ENCODE measurements at places on chromosomes 3 and 15. TPM values are rescaled to one million over a fixed set of nuclear protein-coding genes. Genes with fewer than 3 reads are reported as not detected.
A peak's percentile ranks its signal among the peaks of the same experiment; 100 is the strongest.

- no peaks in the 10 kb centered on the region for H3K36me3 ChIP-seq
- H3K4me3 ChIP-seq: no peak overlapping the region
- H3K4me1 ChIP-seq: no peaks in the 10 kb centered on the region
- no peak for DNase-seq
- no peak overlapping the region for H3K27ac ChIP-seq
Observed at GRCh38 chr3:118817748-118818165, 216.9 kb downstream of the IGSF11 start.

CTDSPL2 gene
- 27.5 TPM for total RNA-seq

- no peaks in the 10 kb centered on the region for H3K36me3 ChIP-seq
- H3K4me1 ChIP-seq: peaks cover 58% of the 10 kb centered on the region
- H3K27me3 ChIP-seq: no peaks in the 10 kb centered on the region
- DNase-seq: no peak
- peak overlapping the region; percentile 90 for H3K27ac ChIP-seq
Observed at GRCh38 chr15:89088605-89089315, 504 bp downstream of the ABHD2 start.

- H3K4me1 ChIP-seq: no peaks in the 10 kb centered on the region
- no peak overlapping the region for H3K4me3 ChIP-seq
- H3K27me3 ChIP-seq: no peaks in the 10 kb centered on the region
- no peak overlapping the region for H3K27ac ChIP-seq
Observed at GRCh38 chr3:123552095-123552714, 32.6 kb downstream of the HACD2 start.

APOD gene
- total RNA-seq: 25.5 TPM

SCG5 gene
- total RNA-seq: 0.73 TPM

LEKR1 gene
- 1.6 TPM for total RNA-seq

GRCh38 chr3:175329373-175329772 lies 470.2 kb downstream of the NAALADL2 start:
- H3K27ac ChIP-seq: no peak overlapping the region
- H3K4me3 ChIP-seq: no peak overlapping the region
- DNase-seq: no peak
- H3K27me3 ChIP-seq: no peaks in the 10 kb centered on the region

DNA sequence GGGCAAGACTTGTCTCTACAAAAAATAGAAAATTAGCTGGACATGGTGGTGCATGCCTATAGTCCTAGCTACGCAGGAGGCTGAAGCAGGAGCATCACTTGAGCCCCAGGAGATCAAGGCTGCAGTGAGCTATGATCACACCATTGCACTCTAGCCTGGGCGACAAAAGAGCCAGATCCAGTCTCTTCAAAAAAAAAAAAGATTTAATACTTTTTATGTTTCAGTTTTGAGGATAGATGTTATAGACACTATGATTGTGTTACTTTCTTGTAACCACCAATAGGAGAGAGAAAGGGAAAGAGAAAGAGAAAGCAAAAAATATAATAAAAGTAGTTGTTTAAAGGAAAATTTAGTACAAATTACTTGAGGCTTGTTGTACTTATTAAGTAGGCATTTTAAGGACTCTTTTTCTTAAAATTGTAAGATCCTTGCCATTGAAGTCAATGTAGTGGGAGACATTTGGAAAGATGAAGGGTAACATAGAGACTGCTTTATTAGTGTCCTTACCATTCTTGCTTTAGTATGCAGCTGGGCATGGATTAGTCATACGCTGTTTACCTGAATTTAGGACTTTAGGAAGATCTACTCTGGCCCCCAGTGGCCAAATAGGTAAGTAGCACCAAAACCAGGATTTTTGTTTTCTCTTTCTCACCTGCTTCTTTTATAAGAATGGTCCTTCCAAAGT lies 35.1 kb upstream of the ZDHHC23 start:
- no peak overlapping the region for H3K27ac ChIP-seq
- H3K36me3 ChIP-seq: no peaks in the 10 kb centered on the region
- H3K4me3 ChIP-seq: no peak overlapping the region
- H3K4me1 ChIP-seq: no peaks in the 10 kb centered on the region

SLC9A9 gene
- total RNA-seq: 17.9 TPM

DNA sequence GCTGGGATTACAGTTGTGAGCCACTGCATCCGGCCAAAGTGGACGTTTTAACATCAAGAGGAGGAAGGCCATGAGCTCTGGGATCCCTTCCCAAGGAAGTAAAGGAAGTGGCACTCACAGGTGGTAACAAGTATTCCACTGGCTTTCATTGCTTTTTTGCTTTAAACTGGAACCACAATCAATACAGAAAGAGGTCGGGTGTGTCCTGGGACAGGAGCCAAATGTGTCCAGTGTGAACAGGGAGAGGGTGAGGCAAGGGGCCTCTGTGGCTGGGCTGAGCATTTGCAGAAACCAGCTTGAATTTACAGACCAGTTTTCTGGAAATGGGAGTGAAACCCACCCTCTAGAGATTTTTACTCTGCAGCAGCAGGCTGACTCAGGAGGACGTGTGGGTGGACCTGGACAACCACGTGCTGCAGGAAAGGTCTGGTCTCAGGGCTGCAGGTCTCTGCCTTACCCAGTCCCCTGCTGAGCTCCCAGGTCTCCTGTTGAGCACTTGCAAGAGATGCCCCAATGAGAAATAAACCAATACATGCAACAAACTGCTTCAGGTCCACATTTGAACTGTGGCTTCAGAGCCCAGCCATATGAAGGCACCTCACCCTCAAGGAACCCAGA lies 42.8 kb upstream of the TMEM115 start:
- H3K4me1 ChIP-seq: no peaks in the 10 kb centered on the region
- no peak overlapping the region for H3K4me3 ChIP-seq
- DNase-seq: no peak
- no peak overlapping the region for H3K27ac ChIP-seq
- H3K36me3 ChIP-seq: no peaks in the 10 kb centered on the region

- no peak for DNase-seq
- peaks cover 35% of the 10 kb centered on the region for H3K4me1 ChIP-seq
- peaks cover 37% of the 10 kb centered on the region for H3K27me3 ChIP-seq
- peak overlapping the region; percentile 56 for H3K27ac ChIP-seq
Observed at GRCh38 chr3:184567946-184568559, 6.5 kb downstream of the EPHB3 start.

MNS1 gene
- 3.9 TPM for total RNA-seq

DNA sequence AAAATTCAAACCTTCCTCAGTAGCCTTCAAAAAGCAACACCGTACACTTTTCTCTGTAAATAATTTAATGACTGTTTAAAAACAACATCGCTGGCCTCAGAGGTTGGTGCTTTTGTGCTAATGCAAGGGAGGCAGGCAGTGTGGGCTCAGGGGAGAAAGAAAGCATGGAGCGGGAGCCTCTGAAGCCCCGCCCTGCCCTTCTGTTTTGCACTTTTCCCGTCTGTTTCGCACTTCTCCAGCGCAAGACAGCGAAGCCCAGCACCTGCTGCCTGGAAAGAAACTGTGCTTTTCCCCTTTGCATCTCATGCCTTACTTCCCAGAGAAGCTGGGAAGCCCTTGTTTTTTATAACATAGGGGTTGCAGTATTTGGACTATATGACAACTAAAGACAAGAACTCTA lies 23.1 kb downstream of the TRPM1 start:
- no peak overlapping the region for H3K4me3 ChIP-seq
- H3K4me1 ChIP-seq: peaks cover 15% of the 10 kb centered on the region

DNA sequence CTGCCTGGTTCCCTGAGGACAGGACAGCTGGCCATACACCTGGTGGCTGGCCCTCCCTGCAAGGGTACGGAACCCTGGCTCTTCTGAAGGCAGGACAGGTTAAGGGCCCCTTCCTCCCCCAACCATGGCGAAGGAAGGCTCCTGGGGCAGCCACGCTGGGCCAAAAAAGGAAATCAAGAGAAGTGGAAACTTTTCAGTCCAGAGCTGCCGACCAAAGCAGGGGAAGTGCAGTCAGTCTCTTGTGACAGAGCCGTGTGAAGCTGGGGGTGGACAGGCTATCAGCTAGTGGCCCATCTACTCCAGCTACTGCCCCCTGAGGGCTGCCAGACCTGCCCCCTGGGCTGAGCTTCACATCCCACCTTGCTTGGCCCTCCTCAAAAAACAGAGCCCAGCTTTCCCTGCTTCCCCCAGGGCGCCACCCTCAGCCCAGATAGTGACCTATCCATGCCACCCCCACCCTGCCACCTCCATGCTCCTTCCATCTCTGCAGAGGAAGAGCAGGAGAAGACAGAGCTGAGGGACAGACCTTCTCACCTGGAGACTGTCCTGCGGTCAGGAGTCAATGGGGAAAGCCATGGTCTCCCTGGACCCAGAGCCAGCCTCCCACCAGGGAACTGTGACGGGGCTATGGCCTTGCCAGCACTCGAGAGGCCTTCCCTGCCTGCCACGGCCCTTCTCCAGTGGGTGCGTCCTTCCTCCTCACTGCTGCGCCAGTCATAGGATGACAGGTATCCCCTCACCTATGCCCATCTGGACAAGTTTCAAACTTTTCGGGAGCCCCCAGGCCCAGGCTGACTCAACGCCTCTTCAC lies 4.6 kb downstream of the SEMA7A start:
- DNase-seq: peak; percentile 45
- no peak overlapping the region for H3K4me3 ChIP-seq
- peaks cover 10% of the 10 kb centered on the region for H3K27me3 ChIP-seq

DNA sequence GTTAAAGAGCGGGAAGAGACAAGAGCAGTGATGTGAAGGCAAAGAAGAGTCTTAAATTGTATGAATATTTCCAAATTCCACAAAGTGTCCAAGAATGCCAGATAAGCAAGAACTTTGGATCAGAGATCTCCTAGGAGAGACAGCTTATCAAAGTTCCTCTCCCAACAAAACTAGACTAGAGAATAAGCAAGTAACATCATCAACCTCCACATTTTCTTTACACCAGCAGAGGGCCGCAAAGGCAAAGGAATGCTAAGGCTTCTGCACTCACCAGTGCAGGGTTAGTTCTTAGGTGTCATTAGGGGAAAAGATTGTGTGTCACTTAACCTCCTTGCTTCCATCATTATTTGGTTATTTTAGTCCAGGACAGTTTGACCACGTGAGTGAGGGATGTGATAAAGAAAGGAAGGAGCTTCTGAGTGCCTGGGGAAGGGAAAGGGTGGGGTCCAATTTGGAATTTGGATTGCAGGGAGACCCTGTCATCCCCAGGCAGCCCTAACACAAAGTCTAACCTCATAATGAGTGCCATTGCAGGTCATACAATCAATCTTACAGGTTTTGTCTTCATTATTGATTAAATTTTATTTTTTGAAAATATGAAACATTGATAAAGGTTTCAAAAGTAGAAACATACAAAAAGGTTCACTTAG lies 7.5 kb upstream of the CMTM6 start:
- H3K4me1 ChIP-seq: no peaks in the 10 kb centered on the region
- H3K27me3 ChIP-seq: no peaks in the 10 kb centered on the region
- no peak overlapping the region for H3K27ac ChIP-seq
- DNase-seq: peak; percentile 84

DNA sequence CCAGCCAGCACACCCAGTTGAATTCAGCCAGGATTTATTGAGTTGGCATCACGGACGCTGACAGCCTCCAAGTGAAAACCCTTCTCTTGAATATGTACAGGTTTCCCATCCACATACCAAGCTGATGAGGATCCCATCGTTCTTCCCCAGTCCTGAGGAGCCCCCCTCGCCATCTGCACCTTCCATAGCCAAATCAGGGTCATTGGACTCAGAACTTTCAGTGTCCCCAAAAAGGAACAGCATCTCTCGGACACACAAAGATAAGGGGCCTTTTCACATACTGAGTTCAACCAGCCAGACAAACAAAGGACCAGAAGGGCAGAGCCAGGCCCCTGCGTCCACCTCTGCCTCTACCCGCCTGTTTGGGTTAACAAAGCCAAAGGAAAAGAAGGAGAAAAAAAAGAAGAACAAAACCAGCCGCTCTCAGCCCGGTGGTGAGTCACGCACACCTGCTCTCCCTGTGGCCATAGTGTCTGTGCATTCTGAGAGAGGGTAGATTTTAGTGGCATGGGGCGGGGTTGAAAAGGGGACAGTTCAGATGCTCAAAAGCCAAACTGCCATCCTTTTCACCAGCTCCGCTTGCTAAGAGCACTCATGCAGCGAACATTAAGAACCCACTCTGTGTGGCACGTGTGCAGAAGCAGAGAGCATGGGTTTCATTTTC lies 51.2 kb downstream of the KLHL25 start:
- no peak for DNase-seq
- H3K4me3 ChIP-seq: no peak overlapping the region
- no peaks in the 10 kb centered on the region for H3K27me3 ChIP-seq
- no peak overlapping the region for H3K27ac ChIP-seq

GRCh38 chr3:53483821-53484220 lies 10.6 kb upstream of the CACNA1D start:
- peaks cover 9% of the 10 kb centered on the region for H3K27me3 ChIP-seq
- H3K27ac ChIP-seq: no peak overlapping the region
- no peak overlapping the region for H3K4me3 ChIP-seq

- no peak overlapping the region for H3K27ac ChIP-seq
- no peaks in the 10 kb centered on the region for H3K4me1 ChIP-seq
- no peak overlapping the region for H3K4me3 ChIP-seq
- H3K36me3 ChIP-seq: no peaks in the 10 kb centered on the region
Observed at GRCh38 chr15:30872341-30872748, 31.4 kb upstream of the FAN1 start.

RASGRP1 gene
- total RNA-seq: 3.3 TPM

GRCh38 chr3:129045675-129046036 lies 14.9 kb upstream of the GP9 start:
- peaks cover 6% of the 10 kb centered on the region for H3K27me3 ChIP-seq
- H3K4me1 ChIP-seq: peaks cover 11% of the 10 kb centered on the region
- no peaks in the 10 kb centered on the region for H3K36me3 ChIP-seq
- H3K27ac ChIP-seq: no peak overlapping the region
- DNase-seq: no peak

NUP210 gene
- total RNA-seq: 17.7 TPM
